Hair follicle dermal papilla cell (primary cell): ENCODE measurements at places on chromosomes 1 and 21. TPM values are rescaled to one million over a fixed set of nuclear protein-coding genes. Genes with fewer than 3 reads are reported as not detected.

NHLH2 gene
- not detected in 2 replicates for total RNA-seq

TEX38 gene
- not detected in 2 replicates for total RNA-seq

PLA2G2C gene
- not detected in 2 replicates for total RNA-seq

SHISAL2A gene
- 0.16 TPM in 1 of 2 replicates, not detected in the other for total RNA-seq

PLA2G4A gene
- total RNA-seq, result 7.0 and 9.1 TPM in 2 replicates

AK4 gene
- 14.3 and 22.4 TPM in 2 replicates for total RNA-seq

LCE1E gene
- total RNA-seq, result not detected in 2 replicates

SPATC1L gene
- total RNA-seq, result 4.4 and 10.1 TPM in 2 replicates

TINAGL1 gene
- total RNA-seq, result 1.6 and 3.2 TPM in 2 replicates

GOLT1A gene
- not detected in 2 replicates for total RNA-seq

RNF186 gene
- total RNA-seq, result not detected in 2 replicates

GRIK3 gene
- not detected in 2 replicates for total RNA-seq

CR1L gene
- not detected in 2 replicates for total RNA-seq

SERTAD4 gene
- total RNA-seq, result 13.0 and 25.7 TPM in 2 replicates

AGMAT gene
- total RNA-seq, result 0.16 and 1.3 TPM in 2 replicates

CFAP141 gene
- not detected in 2 replicates for total RNA-seq

G0S2 gene
- total RNA-seq, result 0.85 and 3.1 TPM in 2 replicates

KDF1 gene
- under 0.01 TPM in 1 of 2 replicates, not detected in the other for total RNA-seq

CFAP57 gene
- total RNA-seq, result 0.61 and 0.81 TPM in 2 replicates

FCRL2 gene
- not detected in 2 replicates for total RNA-seq

AMPD1 gene
- total RNA-seq, result not detected in 2 replicates

PROX1 gene
- total RNA-seq, result 0.12 and 0.16 TPM in 2 replicates

URB1 gene
- total RNA-seq, result 23.1 and 28.4 TPM in 2 replicates

PGLYRP3 gene
- total RNA-seq, result not detected in 2 replicates

OR10J1 gene
- not detected in 2 replicates for total RNA-seq

FAM131C gene
- total RNA-seq, result 0.49 and 0.65 TPM in 2 replicates

RGS4 gene
- 8.3 and 11.3 TPM in 2 replicates for total RNA-seq

NEXN gene
- total RNA-seq, result 5.4 and 9.6 TPM in 2 replicates
